ENCODE measurements at places on chromosomes 3 and 15.

- DNase-seq: no peak
These were observed 116.3 kb downstream of the CLSTN2 start for GRCh38 chr3:140051019-140051957.

DNA sequence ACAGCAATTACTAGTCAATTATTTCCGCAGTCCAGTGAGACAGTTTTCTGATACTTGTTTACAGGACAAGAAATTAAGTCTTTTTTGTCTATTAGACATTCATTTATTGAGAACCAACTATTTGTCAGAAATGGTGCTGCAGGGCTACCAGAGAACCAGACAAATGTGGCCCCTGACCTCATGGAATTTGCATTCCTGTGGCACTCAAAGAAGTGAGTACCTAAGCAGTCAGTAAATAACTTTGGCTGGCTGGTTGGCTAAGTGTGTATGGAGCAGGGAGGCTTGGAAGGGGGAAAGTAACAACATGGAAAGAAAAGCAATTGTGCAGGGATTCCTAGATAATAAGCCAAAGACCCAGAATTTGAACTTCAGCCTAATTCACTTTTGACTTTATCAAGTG, 837.0 kb upstream of the CFAP20DC start:
- DNase-seq: no peak

DNA sequence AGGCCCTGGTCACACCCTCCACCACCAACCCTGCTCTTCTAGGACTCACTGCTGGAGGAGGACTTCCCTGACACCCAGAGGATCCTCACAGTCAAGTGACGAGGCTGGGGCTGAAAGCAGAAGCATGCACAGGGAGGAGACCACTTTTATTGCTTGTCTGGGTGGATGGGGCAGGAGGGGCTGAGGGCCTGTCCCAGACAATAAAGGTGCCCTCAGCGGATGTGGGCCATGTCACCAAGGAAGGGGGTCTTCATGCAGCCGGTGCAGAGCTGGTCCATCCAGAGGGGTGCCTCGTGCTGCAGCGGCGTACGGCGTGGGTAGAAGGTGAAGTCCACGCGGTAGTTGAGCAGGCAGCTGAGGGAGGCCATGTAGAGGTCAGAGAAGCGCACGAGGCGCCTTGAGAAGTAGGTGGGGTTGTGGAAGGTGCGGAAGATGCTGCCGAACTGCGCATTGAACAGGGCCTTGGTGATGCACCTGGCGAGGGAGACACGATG, 9.4 kb downstream of the NT5DC2 start:
- no peak for DNase-seq

- peak; percentile 44 for DNase-seq
These were observed 2.1 kb downstream of the RNF168 start for GRCh38 chr3:196501316-196502044.

- DNase-seq: peak; percentile 49
These were observed 98.3 kb downstream of the ANO10 start for GRCh38 chr3:43523454-43524053.

DNA sequence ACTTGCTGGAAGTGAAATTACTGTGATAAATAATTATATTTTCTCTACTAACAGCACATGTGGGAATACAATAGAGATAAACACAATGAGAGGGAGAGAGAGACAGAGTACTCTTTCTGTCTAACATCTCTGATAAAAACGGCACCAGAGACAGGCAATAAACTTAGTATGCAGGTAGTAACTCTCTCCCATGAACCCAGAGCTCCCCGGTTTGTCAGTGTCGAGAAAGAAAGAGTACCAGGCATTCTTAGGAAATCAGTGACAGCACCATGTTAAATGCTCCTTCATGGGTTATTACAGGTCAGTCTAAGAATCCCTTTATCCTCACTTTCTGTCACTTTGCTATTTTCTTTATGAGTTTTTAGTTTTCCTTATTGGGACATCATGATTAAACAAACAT, 110.7 kb upstream of the EPHA3 start:
- no peak for DNase-seq

- peak; percentile 32 for DNase-seq
These were observed 233.9 kb downstream of the BBX start for GRCh38 chr3:107756649-107757048.

DNA sequence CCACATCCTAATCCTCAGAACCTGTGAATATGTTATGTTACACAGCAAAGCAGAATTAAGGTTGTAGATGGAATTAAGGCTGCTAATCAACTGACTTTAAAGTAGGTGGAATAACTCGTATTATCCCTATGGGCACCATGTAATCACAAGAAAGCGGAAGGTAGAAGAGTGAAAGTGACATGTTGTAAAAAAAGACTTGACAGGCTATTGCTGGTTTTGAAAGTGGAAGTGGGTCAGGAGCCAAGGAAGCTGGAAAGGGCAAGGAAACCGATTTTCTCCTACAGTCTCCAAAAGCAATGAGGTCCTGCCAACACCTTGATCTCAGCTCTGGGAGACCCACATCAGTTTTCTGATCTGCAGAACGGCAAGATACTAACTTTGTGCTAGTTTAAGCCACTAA, 6.6 kb downstream of the TP63 start:
- no peak for DNase-seq

DNA sequence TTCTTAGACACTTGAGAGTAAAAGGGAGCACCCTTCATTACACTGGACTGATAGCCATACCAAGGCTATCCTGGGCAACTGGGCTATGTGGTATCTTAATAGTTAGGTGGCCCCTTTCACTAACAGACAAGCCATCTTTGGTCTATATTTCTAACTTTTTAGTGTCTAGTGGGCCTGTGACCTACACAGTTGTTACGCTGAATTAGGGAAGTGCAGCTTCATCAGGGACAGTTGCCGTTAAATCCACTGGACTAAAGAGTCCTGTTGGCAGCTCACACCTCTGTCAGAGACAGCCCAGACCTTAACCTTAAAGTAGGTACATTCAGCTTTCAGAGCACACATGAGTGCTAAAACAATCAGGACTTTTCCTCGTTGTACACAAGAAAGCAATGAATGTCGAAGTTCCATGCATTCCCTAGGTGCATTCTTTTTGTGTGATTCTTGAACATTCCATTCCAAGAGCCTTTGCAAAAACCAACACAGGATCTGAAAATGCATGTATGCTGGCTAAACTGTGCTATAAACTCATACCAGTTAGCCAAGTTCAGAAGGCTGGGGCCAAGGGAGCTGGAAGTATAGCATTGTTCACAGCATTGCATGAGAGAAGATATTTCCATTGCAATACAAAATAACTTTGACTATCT, 230.2 kb upstream of the EIF1B start:
- peak; percentile 15 for DNase-seq

Measured in amniotic epithelial cell (primary cell).